ENCODE measurements at places on chromosomes 2 and 18. TPM values are rescaled to one million over a fixed set of nuclear protein-coding genes. Genes with fewer than 3 reads are reported as not detected.

- no peak overlapping the region for H3K27ac ChIP-seq
- no peaks in the 10 kb centered on the region for H3K4me1 ChIP-seq
- no peak for DNase-seq
- no peaks in the 10 kb centered on the region for H3K27me3 ChIP-seq
- H3K4me3 ChIP-seq, result no peak overlapping the region
- no peaks in the 10 kb centered on the region for H3K36me3 ChIP-seq
These were observed 44.5 kb downstream of the DNER start for GRCh38 chr2:229669841-229670240.

GRCh38 chr2:3423492-3424170 is 44.1 kb downstream of the TRAPPC12 start:
- no peaks in the 10 kb centered on the region for H3K27me3 ChIP-seq
- H3K4me1 ChIP-seq, result no peaks in the 10 kb centered on the region
- DNase-seq, result peak; percentile 48
- no peak overlapping the region for H3K4me3 ChIP-seq

Gene CASP10
- total RNA-seq, result 40.8 TPM

- H3K4me1 ChIP-seq, result no peaks in the 10 kb centered on the region
- H3K4me3 ChIP-seq, result no peak overlapping the region
- no peaks in the 10 kb centered on the region for H3K36me3 ChIP-seq
- no peaks in the 10 kb centered on the region for H3K27me3 ChIP-seq
These were observed 155.0 kb upstream of the SLC8A1 start for GRCh38 chr2:40606862-40607261.

Gene TIGD1
- 19.3 TPM for total RNA-seq

Gene RPIA
- total RNA-seq, result 16.4 TPM

GRCh38 chr2:17518212-17519154 is at the start of gene RAD51AP2:
Gene RAD51AP2 (minus strand): TSS chr2:17518440. CDS start chr2:17518415, 25 bp downstream.
- H3K4me3 ChIP-seq, result no peak within 1 kb of the TSS
- H3K27ac ChIP-seq, result no peak within 1 kb of the TSS
- no peaks in the 10 kb centered on the region for H3K36me3 ChIP-seq
- H3K4me1 ChIP-seq, result no peaks in the 10 kb centered on the region
- no peaks in the 10 kb centered on the region for H3K27me3 ChIP-seq

GRCh38 chr2:127397568-127398238 is 9.9 kb upstream of the MAP3K2 start:
- no peak overlapping the region for H3K27ac ChIP-seq
- no peak for DNase-seq
- no peaks in the 10 kb centered on the region for H3K27me3 ChIP-seq
- no peak overlapping the region for H3K4me3 ChIP-seq
- H3K4me1 ChIP-seq, result no peaks in the 10 kb centered on the region
- no peaks in the 10 kb centered on the region for H3K36me3 ChIP-seq

GRCh38 chr18:38025433-38026038 is 459.9 kb upstream of the CELF4 start:
- no peak for DNase-seq
- H3K27ac ChIP-seq, result no peak overlapping the region
- no peaks in the 10 kb centered on the region for H3K27me3 ChIP-seq
- no peaks in the 10 kb centered on the region for H3K36me3 ChIP-seq
- no peak overlapping the region for H3K4me3 ChIP-seq
- H3K4me1 ChIP-seq, result no peaks in the 10 kb centered on the region

DNA sequence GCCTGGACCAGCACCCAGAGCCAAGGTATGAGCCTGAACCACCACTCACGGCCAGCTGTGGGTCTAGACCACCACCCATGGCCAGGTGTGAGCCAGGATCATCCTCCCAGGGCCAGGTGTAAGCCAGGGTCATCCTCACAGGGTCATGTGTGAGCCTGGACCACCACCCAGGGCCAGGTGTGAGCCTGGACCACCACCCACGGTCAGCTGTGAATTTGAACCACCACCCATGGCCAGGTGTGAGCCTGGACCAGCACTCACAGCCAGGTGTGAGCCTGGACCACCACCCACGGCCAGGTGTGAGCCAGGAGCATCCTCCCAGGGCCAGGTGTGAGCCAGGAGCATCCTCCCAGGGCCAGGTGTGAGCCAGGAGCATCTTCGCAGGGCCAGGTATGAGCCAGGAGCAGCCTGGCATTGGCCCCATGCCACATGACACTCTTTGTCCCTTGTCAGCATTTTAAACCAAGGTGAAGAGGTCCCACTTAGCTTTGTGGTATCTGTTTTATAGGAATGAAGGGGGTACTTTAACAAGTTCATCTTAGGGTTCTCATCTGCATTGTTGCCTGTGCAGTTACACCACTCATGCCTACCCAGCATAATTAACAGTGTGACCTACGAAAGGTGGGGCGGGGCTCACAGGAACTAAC is 71.2 kb downstream of the AGAP1 start:
- H3K36me3 ChIP-seq, result no peaks in the 10 kb centered on the region
- H3K4me1 ChIP-seq, result no peaks in the 10 kb centered on the region
- no peak overlapping the region for H3K4me3 ChIP-seq
- no peaks in the 10 kb centered on the region for H3K27me3 ChIP-seq

Gene TNS1
- 0.60 TPM for total RNA-seq

GRCh38 chr2:177211576-177212105 is 953 bp upstream of the HNRNPA3 start:
- H3K36me3 ChIP-seq, result peaks cover 5% of the 10 kb centered on the region
- peak overlapping the region; percentile 87 for H3K4me3 ChIP-seq
- peak overlapping the region; percentile 99 for H3K27ac ChIP-seq
- no peaks in the 10 kb centered on the region for H3K27me3 ChIP-seq

DNA sequence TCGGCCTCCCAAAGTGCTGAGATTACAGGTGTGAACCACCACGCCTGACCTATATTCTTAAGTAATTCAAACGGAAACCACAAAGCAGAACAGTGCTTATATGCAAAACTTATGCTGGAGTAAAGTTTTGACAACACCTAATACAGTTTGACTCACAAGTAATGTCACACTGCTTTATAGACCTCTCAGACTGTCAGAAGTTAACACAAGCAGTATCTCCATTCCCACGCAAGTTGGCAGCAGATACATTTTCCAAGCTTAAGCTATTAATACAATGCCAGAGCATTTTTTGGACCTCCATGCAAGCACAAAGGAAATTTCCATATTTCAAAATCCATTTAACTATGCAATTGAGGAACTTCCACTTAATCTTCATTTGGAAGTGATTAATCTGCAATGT is 21.0 kb upstream of the SANBR start:
- no peak for DNase-seq
- no peaks in the 10 kb centered on the region for H3K27me3 ChIP-seq

Gene FAM110C
- 0.11 TPM for total RNA-seq

- H3K4me1 ChIP-seq, result no peaks in the 10 kb centered on the region
- no peak overlapping the region for H3K4me3 ChIP-seq
- no peak for DNase-seq
- H3K27me3 ChIP-seq, result no peaks in the 10 kb centered on the region
- H3K27ac ChIP-seq, result no peak overlapping the region
These were observed 135.6 kb downstream of the CCBE1 start for GRCh38 chr18:59561612-59562011.

GRCh38 chr2:181126311-181126868 is 146.0 kb downstream of the UBE2E3 start:
- H3K27ac ChIP-seq, result peak overlapping the region; percentile 83
- no peaks in the 10 kb centered on the region for H3K36me3 ChIP-seq
- no peak for DNase-seq
- H3K4me3 ChIP-seq, result peak overlapping the region; percentile 51

- H3K36me3 ChIP-seq, result no peaks in the 10 kb centered on the region
- H3K4me1 ChIP-seq, result no peaks in the 10 kb centered on the region
- peak; percentile 3 for DNase-seq
- H3K27ac ChIP-seq, result no peak overlapping the region
These were observed 114.4 kb downstream of the CAPN13 start for GRCh38 chr2:30692829-30693275.

Gene DPP10
- total RNA-seq, result not detected

DNA sequence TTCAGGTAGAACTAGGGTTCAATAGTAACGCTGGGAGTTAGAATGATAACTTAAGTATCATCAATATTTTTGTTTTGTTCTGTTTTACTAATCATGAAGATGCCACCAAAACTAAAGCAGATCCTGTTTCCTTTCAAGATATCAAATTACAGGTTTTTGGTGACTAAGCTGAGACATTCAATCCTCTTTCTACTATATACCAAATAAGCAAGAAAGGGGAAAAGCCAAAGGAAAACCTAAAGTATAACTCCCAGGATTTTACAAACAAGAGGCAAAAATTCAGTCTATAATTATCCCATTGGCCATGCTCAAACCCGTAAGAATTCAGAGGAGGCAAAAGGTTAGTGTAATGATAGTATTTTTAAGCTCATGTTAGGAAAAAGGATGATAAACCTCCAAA is 175.2 kb upstream of the CCDC150 start:
- no peak for DNase-seq

Gene TMEM17
- not detected for total RNA-seq

- DNase-seq, result no peak
- H3K4me1 ChIP-seq, result no peaks in the 10 kb centered on the region
- no peak overlapping the region for H3K4me3 ChIP-seq
- H3K27me3 ChIP-seq, result no peaks in the 10 kb centered on the region
- H3K27ac ChIP-seq, result no peak overlapping the region
- no peaks in the 10 kb centered on the region for H3K36me3 ChIP-seq
These were observed 66.3 kb downstream of the MYO5B start for GRCh38 chr18:50128506-50129271.
